ENCODE measurements at places on chromosomes 5 and 9. TPM values are rescaled to one million over a fixed set of nuclear protein-coding genes. Genes with fewer than 3 reads are reported as not detected.

PGM5 gene
- total RNA-seq: 191 TPM

SELENOP gene
- 149 TPM for total RNA-seq

RASGRF2 gene
- total RNA-seq: 8.2 TPM

PHYHD1 gene
- 21.9 TPM for total RNA-seq

DMRT3 gene
- total RNA-seq: 0.16 TPM

Measured in cardiac septum (tissue), 1 donor.